Testis (tissue), 5 donors: ENCODE measurements at places on chromosomes 12 and 14.

- no peak for DNase-seq
Measured at GRCh38 chr12:74541074-74541473, 3.4 kb downstream of the ATXN7L3B start.

- no peak for DNase-seq
Measured at GRCh38 chr12:47715877-47716548, 9.3 kb downstream of the ENDOU start.

DNA sequence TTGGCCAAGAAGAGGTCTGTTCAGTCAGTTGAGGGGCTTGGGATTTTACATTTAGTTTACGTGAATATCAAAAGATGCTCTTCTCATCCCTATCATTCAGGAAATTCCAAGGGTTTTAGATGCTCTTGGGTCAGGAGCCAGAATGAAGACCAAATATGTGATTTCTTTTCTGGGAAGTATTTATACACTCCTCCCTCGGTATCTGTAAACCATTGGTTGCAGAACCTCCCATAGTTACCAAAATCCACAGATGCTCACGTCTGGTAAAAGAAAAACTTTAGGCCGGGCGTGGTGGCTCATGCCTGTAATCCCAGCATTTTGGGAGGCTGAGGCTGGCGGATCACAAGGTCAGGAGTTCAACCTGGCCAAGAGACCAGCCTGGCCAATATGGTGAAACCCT, 75.9 kb downstream of the TNFAIP2 start:
- no peak for DNase-seq

- DNase-seq, result no peak
Measured at GRCh38 chr14:48714366-48714765, 871.8 kb downstream of the RPS29 start.

- no peak for DNase-seq
Measured at GRCh38 chr12:60672949-60673348, 1077.1 kb downstream of the SLC16A7 start.

GRCh38 chr12:30178916-30179315, 395.2 kb upstream of the TMTC1 start:
- DNase-seq, result no peak

DNA sequence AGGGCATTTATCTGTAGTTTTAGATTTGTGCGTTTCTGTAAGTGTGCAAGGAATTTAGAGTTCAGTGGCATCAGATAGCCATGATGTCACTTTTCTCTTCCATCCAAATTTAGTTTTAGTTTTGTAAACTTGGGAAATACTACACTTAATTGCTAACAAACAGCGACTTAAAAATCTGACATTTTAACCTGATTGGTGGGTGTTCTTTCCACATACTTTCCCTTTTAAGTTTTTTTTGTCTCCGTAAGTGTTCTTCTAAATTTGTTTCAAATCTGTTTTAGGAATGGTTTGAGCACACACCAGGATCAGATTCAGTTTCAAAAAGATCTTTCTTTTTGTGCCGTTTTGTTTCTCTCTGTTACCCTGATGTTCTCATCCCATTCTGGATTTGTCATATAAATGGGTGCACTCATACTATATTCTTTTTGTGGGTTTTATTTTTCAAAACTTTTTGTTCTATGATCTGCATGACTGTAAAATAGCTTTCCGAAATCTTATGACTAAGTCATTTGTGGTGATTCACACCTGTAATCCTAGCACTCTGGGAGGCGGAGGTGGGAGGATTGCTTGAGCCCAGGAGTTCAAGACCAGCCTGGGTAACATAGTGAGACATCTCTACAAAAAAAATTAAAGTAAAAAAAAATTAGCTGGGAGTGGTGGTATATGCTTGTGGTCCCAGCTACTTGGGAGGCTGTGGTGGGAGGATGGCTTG, 58.9 kb downstream of the FBXO34 start:
- no peak for DNase-seq

GRCh38 chr14:106044949-106045596, 518.7 kb downstream of the TMEM121 start:
- peak; percentile 73 for DNase-seq
